Stimulated activated CD8-positive, alpha-beta memory T cell treated with anti-CD3 and anti-CD28 coated beads, Interleukin-4, amount 100 ng/mL, for 24 hours (primary cell): ENCODE measurements at places on chromosomes 2 and 18.

DNA sequence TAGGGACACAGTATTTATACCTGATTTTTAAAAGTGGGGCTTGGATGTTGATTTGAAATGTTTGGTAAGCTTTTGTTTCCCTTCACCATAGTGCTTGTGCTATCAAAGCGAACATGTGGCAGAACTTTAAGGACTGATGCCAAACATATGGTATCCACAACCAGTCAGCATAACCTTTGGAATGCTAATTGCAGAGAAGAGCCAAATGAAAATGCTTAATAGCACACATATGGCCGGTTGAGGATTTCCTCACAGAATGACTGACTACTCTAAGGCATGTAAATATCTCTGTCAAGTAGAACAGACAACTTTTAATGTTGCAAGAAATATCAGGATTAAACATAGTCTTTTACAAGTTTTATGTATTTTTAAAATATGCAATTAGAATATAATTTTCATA lies 120.9 kb upstream of the COL3A1 start:
- no peak for DNase-seq

- no peak for DNase-seq
These were observed 78.5 kb downstream of the MCFD2 start for GRCh38 chr2:46837112-46837454.

DNA sequence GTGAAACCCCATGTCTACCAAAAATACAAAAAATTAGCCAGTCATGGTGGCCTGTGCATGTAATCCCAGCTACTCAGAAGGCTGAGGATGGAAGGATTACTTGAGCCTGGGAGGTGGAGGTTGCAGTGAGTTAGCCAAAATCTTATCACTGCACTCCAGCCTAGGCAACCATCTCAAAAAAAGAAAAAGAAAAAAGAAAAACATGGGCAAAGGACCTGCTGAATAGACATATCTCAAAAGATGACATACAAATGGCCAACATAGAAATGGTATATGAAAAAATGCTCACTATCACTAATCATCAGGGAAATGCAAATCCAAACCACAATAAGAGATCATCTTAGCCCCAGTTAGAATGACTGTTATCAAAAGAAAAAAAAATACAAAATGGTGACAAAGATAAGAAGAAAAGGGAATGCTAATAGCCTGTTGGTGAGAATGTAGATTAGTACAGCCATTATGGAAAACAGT lies 1.4 kb upstream of the TGOLN2 start:
- DNase-seq, result no peak

GRCh38 chr2:230184727-230185578 lies 34.8 kb downstream of the SP110 start:
- DNase-seq, result no peak

GRCh38 chr18:35415511-35416073 lies 38.5 kb upstream of the ZNF396 start:
- DNase-seq, result no peak

- no peak for DNase-seq
These were observed 37.6 kb downstream of the LRP2 start for GRCh38 chr2:169324581-169325260.

DNA sequence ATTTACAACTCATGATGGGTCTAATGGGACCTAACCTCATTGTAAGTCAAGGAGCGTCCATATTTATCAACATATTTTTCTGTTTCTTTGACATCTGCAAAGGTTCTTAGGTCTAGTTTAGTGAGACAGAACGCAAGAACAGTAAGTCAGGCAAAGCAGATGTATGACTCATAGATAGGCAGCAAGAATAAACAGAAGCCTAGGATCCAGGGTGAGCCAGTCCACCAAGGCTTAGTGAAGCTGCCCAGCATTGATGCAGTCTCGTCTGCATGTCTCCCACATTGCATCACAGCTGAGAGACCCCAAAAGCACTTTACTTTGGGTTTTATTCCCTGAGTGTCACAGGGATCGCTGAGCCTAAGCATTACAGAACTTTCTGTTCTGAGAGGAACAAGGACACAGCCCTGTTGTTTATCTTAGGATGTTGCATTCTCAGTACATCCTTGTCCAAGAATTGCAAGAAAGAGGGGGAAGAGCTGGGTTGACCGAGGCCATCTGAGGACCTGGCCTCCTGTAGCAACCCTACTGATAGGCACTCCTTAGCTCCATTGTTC lies 29.6 kb upstream of the TMEM177 start:
- DNase-seq, result no peak

- DNase-seq, result no peak
These were observed 1.5 kb downstream of the KIF1A start for GRCh38 chr2:240818293-240819125.

GRCh38 chr18:43682196-43682595 lies 404.9 kb upstream of the SYT4 start:
- no peak for DNase-seq

- no peak for DNase-seq
These were observed 69.8 kb downstream of the NEB start for GRCh38 chr2:151664520-151664919.

GRCh38 chr2:119463136-119463535 lies 31.5 kb downstream of the TMEM37 start:
- DNase-seq, result no peak

GRCh38 chr2:222311319-222311977 lies 12.7 kb upstream of the PAX3 start:
- DNase-seq, result no peak

DNA sequence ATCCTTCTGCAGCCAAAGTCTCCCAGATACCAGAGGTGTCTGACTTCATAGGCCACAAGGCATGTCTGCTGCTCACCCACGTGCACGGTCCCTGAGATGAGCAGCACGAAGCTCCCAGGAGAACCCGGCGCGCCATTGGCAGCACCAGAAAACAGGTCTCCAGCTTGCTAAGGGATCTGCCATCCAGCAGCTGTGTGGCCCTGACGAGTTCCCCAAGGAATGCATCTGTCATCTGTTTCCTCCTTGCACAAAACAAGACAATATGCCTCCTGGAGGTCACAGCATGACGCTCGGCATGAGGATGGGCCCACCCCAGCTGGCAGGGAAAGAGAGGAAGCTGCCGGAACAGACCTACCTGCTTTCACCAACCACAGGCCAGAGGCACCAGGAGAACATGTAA lies 29.2 kb downstream of the HS6ST1 start:
- no peak for DNase-seq

GRCh38 chr2:11769516-11769915 lies 23.1 kb downstream of the LPIN1 start:
- no peak for DNase-seq

DNA sequence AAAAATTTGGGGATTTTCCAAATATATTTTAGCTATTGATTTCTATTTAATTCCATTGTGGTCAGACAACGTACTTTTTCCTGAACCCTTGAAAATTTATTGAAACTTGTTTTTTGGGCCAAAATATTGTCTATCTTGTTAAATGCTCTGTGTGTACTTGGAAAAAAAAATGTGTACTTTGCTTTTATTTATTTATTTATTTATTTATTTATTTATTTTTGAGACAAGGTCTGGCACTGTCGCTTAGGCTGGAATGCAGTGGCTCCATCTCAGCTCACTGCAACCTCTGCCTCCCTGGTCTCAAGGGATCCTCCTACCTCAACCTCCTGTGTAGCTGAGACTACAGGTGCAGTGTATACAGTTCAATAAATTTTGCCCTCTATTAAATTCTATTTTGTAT lies 94.6 kb downstream of the TGIF1 start:
- DNase-seq, result no peak

DNA sequence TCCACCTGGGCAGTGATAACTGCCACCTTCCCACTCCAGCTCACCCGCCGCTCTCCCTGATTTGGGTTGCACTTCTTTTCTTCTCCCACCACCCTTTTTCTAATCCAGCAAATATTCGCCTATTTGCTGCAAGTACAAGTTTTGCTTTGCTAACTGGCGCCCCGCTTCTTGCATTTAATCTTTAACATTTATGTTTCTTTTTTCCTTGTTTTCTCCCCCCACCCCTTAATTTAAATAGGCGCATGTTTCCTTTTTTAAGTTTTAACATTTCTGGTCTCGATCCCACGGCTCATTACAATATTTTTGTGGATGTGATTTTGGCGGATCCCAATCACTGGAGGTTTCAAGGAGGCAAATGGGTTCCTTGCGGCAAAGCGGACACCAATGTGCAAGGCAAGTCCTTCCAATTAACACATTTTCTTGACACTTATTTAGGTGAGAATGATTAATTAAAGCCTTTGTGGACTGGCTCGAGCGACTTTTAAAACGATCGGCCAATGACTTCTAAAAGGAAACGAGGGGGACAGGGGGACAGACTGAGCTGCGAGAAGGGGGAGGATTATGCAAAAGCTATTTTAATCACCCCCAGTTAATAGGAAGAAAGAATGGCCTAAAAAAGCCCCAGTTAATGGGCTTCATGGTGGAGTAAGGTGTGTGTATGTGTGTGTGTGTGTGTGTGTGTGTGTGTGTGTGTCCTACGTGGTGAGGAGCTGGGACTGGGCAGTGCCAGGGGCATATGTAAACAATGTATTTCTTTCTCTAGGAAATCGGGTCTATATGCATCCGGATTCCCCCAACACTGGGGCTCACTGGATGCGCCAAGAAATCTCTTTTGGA lies 1.6 kb downstream of the TBR1 start:
- DNase-seq, result no peak

DNA sequence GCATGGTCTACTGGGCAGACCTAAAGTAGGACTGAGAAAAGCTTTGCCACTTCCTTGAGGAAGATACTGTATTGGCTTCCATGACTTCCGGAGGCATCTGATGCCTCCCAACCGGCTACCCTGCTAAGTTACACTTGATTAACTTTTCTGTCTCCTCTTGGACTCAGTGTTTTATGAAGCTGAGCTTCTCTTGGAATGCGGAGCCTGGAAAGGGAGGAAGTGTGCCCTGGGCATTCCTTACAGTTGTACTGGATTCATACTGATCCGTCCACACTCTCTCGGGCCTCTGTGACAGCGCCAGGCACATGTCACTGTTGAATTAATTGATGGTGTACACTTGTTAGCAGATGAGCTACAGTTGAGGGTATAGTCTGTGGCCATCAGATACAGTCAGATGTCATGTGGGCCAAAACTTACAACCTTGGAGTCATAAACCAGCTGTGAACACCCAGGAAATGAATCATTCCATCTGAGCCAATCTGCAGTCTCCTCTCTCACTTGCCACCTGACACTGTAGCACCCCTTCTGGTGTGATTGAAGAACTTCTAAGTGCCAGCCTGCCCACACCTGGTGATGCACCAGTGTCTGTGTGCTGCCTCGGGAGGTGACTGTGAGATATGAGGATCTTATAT lies 122.5 kb downstream of the FHOD3 start:
- no peak for DNase-seq

DNA sequence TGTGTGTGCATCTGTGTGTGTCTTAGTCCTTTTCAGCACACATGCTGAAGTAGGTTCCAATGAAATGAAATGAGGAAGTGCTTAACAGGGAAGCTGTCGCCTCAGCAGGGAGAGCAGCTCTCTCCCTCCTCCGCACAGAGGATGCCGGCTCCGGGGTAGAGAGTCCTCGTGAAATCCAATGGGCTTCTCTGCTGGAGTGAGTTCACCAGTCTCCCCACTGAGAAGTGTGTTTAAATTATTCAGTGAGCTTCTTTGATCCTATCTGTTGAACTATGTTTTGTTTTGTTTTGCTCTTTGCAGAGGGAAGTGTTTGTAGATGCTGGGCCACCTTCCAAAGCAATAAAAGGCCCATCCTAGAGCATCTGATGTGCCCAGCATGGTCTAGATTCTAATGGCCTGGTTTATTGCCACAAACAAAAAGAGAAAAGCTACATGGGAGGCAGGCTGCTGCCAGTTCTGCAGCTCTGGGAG lies 6.7 kb downstream of the PPP1R7 start:
- no peak for DNase-seq

- DNase-seq, result no peak
These were observed 137.6 kb downstream of the ATL2 start for GRCh38 chr2:38239452-38239851.

- no peak for DNase-seq
These were observed 283.3 kb upstream of the NETO1 start for GRCh38 chr18:73151086-73151485.

DNA sequence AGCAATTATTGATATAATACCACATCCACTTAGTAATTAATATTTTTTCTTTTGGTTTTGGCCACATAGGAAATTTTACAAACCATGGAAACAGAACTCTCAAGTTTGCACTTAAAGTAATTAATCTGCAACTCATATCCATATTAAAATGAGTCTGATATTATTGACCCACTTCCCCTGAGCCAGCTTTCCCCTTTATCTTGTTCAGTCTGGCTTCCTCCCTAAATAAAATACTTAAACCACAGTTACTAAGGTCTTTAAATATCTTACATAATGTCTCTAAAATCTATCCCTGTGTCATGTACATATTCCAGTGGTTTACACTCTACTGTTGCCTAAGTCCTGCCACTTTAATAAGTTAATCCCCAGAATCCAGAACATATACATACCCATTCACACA lies 564.9 kb upstream of the FSHR start:
- DNase-seq, result no peak

DNA sequence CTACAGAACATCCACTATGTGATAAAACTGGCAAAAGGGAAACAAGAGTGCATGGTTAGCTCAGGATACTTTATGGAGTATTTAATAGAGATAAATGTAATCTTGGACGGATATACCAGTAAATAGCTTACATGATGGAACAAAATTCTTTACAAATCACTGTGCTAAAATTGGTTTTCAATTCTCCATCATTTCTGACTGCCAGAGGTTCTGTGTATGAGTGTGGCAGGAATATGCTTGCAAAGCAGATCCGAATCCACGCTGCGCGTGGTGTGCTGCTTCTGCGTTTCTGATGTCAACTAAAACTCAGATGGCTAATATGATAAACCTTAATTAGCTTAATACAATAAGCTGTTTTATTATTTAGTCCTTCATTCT lies 2.1 kb downstream of the ZNF532 start:
- DNase-seq, result no peak

DNA sequence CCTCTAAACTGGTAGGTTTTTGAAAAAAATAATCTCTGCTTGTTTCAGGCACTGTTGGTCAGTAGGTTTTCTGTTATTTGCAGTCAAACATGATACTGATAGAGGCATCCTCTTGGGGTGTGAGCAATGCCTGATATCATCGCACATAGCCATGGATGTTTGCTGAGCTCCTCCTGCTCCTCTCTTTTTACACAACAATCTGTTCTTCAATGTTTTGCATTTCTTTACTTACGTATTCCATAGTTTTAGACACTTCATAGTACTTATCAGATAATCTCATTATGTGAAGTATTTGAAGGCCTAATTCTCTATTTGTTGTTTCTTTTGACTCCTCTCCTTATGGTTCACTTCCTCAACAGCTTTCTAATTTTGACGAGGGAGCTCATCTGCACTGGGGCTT lies 23.0 kb upstream of the HS6ST1 start:
- DNase-seq, result no peak
